ENCODE measurements at places on chromosomes 11 and 22. TPM values are rescaled to one million over a fixed set of nuclear protein-coding genes. Genes with fewer than 3 reads are reported as not detected.
A peak's percentile ranks its signal among the peaks of the same experiment; 100 is the strongest.

Gene DERL3
- 5.0 TPM for polyA plus RNA-seq

Gene GRAMD1B
- polyA plus RNA-seq: 2.0 TPM

Gene SSH3
- 14.9 TPM for polyA plus RNA-seq

DNA sequence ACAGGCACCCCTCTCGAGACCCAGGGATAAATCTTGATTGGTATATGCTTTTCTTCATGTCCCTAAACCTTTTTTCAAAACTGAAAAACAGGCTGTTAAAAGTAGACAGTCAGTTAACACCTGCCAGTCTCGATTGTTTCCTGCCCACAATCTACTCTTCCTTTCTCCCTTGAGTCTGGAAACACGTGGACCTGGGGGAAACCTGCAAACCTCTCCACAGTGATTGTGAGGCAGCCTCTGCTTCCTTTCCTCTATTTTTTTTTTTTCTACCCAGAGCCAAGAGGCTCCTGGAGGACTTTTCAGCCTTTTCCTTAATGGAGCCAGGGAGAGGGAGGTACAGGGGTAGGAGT, 69.4 kb upstream of the CLMP start:
- no peak for DNase-seq

- DNase-seq: no peak
Measured at GRCh38 chr11:13949876-13950275, 12.6 kb upstream of the SPON1 start.

DNA sequence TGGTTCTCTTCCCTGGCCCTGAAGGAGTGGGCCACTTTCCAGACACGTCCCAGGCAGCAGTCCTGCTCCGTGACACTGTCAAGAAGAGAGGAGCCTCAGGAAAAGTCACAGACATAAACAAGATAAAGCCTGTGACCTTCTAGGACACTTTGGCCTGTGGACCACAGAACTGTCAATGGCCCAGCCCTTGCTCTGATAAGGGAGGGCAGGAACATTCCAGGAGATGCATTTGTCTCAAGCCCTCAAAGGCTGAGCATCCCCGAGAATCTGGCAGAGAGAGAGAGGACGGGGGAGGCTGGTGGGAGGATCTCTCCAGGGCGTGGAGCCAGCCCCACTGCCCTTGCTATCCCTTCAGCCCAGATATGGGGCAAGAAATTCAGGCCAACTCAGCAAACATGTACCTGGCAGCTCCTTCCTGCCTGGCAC, 476.4 kb downstream of the INSC start:
- peak; percentile 34 for DNase-seq

GRCh38 chr11:110131386-110132123, 38.4 kb downstream of the ZC3H12C start:
- DNase-seq: no peak

DNA sequence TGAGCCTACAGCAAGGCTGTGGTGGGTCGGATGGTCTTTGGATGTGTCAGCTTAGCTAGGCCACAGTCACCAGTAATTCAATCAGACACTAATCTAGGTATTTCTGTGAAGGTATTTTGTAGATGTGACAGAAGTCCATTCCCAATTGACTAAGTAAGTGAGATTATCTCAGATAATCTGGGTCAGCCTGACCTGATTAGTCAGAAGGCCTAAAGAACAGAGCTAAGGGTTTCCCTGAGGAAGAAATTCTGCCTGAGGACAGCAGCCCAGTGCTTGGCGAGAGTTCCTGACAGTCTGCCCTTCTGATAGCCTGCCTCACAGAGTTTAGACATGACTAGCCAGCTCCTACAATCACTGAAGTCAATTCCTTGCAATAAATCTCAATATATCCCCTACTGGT, 28.7 kb downstream of the GUCD1 start:
- no peak for DNase-seq

DNA sequence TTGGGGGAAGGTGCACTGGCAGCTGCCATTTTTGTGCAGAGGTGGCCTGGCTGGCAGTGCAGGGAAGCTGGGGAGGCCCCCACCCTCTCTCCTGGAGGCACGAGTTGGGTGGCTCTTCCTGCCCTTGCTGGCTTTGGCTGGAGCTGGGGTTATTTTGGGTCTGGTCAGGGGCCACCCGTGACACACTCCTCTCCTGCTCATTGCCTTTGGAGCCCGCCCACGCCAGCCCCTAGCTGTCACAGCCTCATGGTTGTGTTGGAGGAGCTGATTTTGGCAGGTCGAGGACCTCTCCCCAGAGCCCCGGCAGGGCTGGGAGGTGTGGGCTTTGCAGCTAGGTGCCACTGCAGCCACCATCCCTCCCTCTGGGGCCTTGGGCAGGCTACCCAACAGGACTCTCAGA, 21.5 kb downstream of the FBLN1 start:
- DNase-seq: peak; percentile 50

Gene IGLL1
- polyA plus RNA-seq: not detected

Gene PNPLA3
- polyA plus RNA-seq: 0.48 TPM

DNA sequence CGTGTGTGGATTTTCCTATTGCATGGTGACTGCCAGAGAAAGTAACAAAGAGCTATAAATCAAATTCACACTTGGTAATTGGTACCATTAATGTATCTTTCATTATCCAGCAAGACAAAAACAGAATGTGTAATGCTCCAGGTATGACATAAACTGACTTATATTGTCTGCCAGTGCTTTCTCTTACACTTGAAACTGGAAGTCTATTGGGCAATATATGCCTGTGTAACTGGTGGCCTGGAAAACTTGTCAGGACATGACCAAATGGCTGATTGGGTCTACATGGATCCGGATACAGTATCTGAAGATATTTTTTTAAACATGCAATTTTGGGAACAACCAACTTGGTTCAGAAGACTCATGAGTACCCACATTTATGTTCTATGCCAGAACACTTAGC, 174.6 kb upstream of the ARHGAP42 start:
- no peak for DNase-seq

DNA sequence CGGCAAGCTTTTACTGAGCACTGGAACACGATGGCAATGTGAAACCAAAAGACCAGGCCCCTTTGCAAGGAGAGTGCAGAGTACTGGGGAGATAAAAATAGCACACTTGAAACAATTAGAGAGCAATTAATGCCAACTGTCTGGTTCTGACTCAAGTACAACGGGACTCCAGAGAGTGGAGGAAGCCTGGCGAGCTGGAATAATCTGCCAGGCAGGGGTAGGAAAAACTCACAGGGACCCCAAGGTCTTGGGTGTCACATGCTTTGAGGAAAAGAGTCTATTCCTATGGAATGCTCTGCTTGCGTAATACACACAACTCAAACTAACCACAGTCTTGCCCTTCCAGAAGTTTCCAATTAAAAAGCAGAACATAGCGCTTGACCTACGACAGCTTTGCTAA, 113.0 kb upstream of the CLMP start:
- DNase-seq: no peak

DNA sequence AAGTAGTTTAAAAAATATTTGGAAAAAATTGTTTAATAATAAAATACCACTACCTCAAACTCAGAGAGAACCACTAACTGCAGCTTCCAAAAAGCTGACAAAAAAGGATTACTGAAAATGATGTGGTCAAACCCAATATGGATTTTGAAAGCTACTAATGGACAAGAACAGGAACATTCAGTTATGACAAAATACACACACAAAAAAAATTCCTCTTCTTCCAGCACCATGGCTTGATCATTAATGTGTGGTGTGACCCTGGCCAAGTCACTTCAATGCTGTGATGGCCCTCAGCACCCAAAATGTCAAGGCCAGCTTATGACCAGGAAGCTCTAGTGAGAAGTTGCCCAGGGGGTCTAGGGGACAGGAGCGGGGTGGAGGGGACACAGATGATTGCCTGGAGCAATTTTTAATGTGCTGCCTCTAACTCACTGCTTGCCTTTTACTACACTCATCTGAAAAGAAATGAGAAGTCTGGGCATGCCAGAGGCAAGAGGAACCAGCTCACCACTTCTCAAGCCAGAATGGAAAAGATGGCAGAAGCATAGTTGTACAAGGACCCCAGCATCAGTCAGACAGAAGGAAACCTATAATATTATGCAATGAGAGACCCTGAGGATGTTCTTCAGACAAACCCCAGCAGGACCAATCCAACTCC, 2.2 kb downstream of the SMCO4 start:
- no peak for DNase-seq

GRCh38 chr22:30934053-30934452, 34.5 kb downstream of the MORC2 start:
- DNase-seq: no peak

Gene APOA5
- polyA plus RNA-seq: not detected

Gene TXN2
- polyA plus RNA-seq: 133 TPM

GRCh38 chr11:8811571-8811970, 99.4 kb upstream of the AKIP1 start:
- no peak for DNase-seq

DNA sequence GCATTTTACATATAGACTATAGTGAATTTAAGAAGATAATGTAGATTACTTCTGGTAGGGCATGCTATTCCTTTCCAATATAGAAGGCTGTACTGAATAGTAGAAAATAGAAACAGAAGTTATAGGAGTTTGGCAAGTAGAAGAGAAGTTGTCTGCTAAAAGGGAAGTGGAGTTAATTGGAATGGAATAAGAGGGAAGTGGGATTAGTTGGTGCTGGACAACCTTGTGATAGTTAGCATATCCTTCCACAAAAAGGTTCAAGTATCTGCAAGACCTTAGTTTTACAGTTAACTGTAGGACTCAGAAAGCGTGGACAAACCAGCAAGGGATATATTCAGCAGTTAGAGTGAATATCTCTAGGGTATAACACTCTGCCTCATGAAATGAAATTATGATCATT, 185.5 kb downstream of the SWAP70 start:
- no peak for DNase-seq

Gene CFAP300
- 1.1 TPM for polyA plus RNA-seq

- DNase-seq: no peak
Measured at GRCh38 chr11:117837070-117837776, 12.7 kb upstream of the FXYD2 start.

DNA sequence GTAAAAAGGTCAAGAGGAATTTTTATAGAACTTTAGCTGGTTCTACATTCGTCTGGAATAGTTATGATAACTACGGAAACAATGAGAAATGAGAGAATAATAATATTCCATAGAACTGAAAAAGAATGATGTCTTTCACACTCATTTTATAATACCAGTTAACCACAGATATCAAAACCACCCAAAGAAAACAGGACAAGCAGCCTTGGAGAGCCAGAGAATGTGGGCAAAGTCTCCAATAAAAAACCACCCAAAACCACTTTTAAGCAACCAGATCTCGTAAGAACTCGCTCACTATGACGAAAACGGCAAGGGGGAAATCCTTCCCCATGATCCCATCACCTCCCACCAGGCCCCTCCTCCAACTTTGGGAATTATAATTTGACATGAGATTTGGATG, 60.8 kb downstream of the ARHGAP32 start:
- no peak for DNase-seq

DNA sequence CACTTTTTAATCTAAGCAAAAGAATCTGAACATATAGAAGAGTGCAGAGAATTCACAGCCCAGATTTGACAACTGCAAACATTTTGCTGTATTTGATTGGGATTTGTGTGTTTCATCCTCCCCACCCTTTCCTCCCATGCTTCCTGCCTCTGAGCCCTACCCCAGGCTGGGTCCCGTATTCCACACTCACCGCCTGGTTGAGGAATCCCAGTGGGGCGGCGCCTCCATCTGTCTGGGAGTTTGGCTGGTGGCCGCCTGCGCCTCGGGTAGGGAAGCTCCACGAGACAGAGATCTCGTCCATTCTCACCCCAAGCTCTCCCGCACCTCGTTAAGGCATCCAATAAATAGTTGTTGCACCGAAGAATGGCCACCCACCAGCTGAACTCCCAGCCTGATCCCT, 105.9 kb upstream of the SLC22A12 start:
- no peak for DNase-seq

GRCh38 chr11:61730240-61730994, 22.0 kb upstream of the MYRF start:
- DNase-seq: peak; percentile 54

GRCh38 chr11:61110255-61111049, 8.2 kb downstream of the CD5 start:
- no peak for DNase-seq

All from right cardiac atrium (tissue), 5 donors.